H7 (cell line): ENCODE measurements at places on chromosomes 7 and 10. TPM values are rescaled to one million over a fixed set of nuclear protein-coding genes. Genes with fewer than 3 reads are reported as not detected.

Gene ELOVL3
- total RNA-seq = 0.14 TPM in 1 of 2 replicates, not detected in the other

Gene GJD4
- total RNA-seq = not detected in 2 replicates

Gene DPP6
- 1.1 and 1.6 TPM in 2 replicates for total RNA-seq

Gene MUC12
- total RNA-seq = 1.8 and 10.4 TPM in 2 replicates

Gene PON2
- 34.3 and 35.8 TPM in 2 replicates for total RNA-seq

Gene HIF1AN
- total RNA-seq = 8.1 and 10.0 TPM in 2 replicates

Gene JAZF1
- 11.3 and 13.5 TPM in 2 replicates for total RNA-seq

Gene CTAGE15
- 0.28 and 1.7 TPM in 2 replicates for total RNA-seq

Gene CTTNBP2
- total RNA-seq = 8.7 and 11.4 TPM in 2 replicates

Gene ACTL6B
- total RNA-seq = 0.30 and 0.90 TPM in 2 replicates

Gene CRYGN
- 1.2 and 2.2 TPM in 2 replicates for total RNA-seq

Gene AZGP1
- total RNA-seq = not detected in 2 replicates

Gene ERVW-1
- total RNA-seq = 0.52 and 1.1 TPM in 2 replicates

Gene AKR1B15
- not detected in 2 replicates for total RNA-seq

Gene CXCL12
- total RNA-seq = 21.1 and 42.8 TPM in 2 replicates

Gene HOGA1
- 0.37 TPM in 1 of 2 replicates, not detected in the other for total RNA-seq

Gene TMEM270
- total RNA-seq = not detected in 2 replicates

Gene SRPK2
- 28.4 and 36.6 TPM in 2 replicates for total RNA-seq

Gene UNCX
- not detected in 2 replicates for total RNA-seq

Gene AEBP1
- total RNA-seq = 12.9 and 15.8 TPM in 2 replicates

Gene ALOX5
- total RNA-seq = 0.10 and 1.1 TPM in 2 replicates
